ENCODE measurements at places on chromosomes 3 and 15. TPM values are rescaled to one million over a fixed set of nuclear protein-coding genes. Genes with fewer than 3 reads are reported as not detected.

DNA sequence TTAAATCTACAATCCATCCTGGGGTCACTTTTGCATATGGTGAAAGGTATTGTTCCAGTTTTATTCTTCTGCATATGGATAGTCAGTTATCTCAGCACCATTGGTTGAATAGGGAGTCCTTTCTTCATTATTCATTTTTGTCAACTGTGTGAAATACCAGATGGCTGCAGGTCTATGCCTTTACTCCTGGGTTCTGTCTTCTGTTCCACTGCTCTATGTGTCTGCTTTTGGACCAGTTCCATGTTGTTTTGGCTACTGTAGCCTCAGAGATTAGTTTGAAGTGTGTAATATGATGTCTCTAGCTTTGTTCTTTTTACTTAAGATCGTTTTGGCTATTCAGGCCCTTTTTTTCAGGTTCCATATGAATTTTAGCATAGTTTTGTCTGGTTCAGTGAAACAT is 795.8 kb downstream of the OTOL1 start:
- no peaks in the 10 kb centered on the region for H3K36me3 ChIP-seq
- no peak for DNase-seq
- no peak overlapping the region for H3K4me3 ChIP-seq
- no peaks in the 10 kb centered on the region for H3K27me3 ChIP-seq
- H3K4me1 ChIP-seq: peaks cover 40% of the 10 kb centered on the region
- H3K27ac ChIP-seq: no peak overlapping the region

GRCh38 chr3:183116025-183116614 is 16.8 kb upstream of the MCCC1 start:
- peak overlapping the region; percentile 67 for H3K4me3 ChIP-seq
- H3K36me3 ChIP-seq: no peaks in the 10 kb centered on the region

DNA sequence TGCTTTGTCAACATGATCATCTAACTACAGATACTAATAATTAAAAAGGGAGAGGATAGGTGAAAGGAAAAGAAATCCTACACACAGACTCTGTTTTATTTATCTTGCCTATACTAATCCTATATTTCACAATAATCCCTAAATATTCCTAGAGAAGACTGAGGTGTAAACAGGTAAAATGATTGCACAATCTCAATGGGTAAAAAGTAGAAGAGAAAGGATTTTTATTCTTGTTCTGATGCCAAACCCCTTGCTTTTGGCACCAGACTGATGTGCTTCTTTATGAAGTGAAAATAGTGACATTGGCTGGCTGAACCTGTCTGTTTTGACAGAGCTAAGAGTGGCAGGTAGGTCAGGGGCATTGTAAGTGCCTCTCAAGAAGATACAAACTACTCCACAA is 101.9 kb upstream of the ZPLD1 start:
- peaks cover 27% of the 10 kb centered on the region for H3K4me1 ChIP-seq
- no peak overlapping the region for H3K27ac ChIP-seq
- no peaks in the 10 kb centered on the region for H3K27me3 ChIP-seq

GRCh38 chr15:80180986-80181385 is 28.2 kb downstream of the FAH start:
- H3K4me1 ChIP-seq: peaks cover 13% of the 10 kb centered on the region
- no peak overlapping the region for H3K27ac ChIP-seq
- no peak for DNase-seq
- H3K27me3 ChIP-seq: no peaks in the 10 kb centered on the region

- no peaks in the 10 kb centered on the region for H3K36me3 ChIP-seq
- DNase-seq: peak; percentile 64
- peaks cover 24% of the 10 kb centered on the region for H3K4me1 ChIP-seq
- H3K27me3 ChIP-seq: no peaks in the 10 kb centered on the region
- H3K4me3 ChIP-seq: no peak overlapping the region
- no peak overlapping the region for H3K27ac ChIP-seq
Measured at GRCh38 chr3:132554437-132554836, 42.6 kb upstream of the ACKR4 start.

DNA sequence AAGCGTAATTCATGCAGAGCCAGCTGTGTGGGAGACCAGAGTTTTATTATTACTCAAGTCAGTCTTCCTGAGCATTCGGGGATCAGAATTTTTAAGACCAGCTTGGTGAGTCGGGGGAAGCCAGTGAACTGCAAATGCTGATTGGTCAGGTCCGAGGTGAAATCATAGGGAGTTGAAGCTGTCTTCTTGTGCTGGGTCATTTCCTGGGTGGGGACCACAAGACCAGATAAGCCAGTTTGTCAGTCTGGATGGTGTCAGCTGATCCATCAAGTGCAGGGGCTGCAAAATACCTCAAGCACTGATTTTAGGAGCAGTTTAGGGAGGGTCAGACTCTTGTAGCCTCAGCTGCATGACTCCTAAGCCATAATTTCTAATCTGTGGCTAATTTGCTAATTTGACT is 228.1 kb upstream of the ATP10A start:
- DNase-seq: peak; percentile 33
- peaks cover 31% of the 10 kb centered on the region for H3K4me1 ChIP-seq
- H3K27ac ChIP-seq: no peak overlapping the region
- no peaks in the 10 kb centered on the region for H3K36me3 ChIP-seq
- no peak overlapping the region for H3K4me3 ChIP-seq

- no peak overlapping the region for H3K4me3 ChIP-seq
- no peak for DNase-seq
- H3K27ac ChIP-seq: no peak overlapping the region
Measured at GRCh38 chr3:156522673-156523072, 32.2 kb downstream of the SSR3 start.

DNA sequence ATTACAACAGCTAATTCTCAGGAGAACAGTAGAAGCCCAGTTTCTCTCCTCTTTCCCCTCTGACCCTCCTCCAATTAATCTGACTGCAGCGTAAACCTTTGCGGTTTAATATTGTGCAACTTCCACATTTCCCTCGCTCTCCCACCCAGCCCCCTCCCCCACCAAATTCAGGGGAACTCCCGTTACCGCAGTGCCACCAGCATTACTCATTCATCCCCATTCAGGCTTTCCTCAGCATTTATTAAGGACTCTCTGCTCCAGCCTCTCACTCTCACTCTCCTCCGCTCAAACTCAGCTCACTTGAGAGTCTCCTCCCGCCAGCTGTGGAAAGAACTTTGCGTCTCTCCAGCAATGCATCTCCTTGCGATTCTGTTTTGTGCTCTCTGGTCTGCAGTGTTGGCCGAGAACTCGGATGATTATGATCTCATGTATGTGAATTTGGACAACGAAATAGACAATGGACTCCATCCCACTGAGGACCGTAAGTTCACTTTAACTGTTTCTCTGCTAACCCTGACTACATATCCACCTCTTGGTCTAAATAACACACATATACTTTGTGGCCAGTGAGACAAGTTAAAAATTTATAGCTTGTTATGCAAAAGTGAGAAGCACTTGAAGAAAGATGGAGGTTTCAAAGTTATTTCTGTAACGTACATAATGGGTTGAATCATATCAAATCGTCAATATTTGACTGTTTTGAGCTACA is at the start of gene PTX3:
Gene PTX3 (plus strand): TSS at position 268 of the 709 bp plus-strand sequence. CDS start 84 bp downstream, at position 352.
- peak within 1 kb of the TSS; percentile 82 for H3K4me3 ChIP-seq
- peaks cover 16% of the 10 kb centered on the region for H3K4me1 ChIP-seq
- H3K27ac ChIP-seq: peak within 1 kb of the TSS; percentile 68
- 0 out of 2 replicates have a peak, but pooled peaks cover 3% of the 10 kb centered on the region for H3K36me3 ChIP-seq
- DNase-seq: peak; percentile 90

DNA sequence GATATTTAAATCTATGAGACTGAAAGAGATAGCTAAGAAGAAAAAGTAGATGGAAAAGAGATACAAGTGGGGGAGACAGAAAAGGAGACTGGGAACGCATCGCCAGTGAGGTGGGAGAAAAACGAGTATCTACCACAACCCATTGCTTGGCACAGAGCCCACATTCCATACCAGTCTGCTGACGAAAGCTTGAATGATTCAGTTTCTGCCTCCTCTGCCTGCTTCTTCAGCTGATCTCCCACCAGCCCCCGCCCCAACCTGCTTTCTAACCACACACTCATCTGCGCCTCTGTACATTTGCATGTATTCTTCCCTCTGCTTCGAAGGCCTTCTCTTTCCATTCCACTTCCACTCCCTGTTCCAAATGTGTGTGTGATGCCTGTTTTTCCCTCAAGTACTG is 188.1 kb downstream of the USP13 start:
- peaks cover 5% of the 10 kb centered on the region for H3K4me1 ChIP-seq
- no peak overlapping the region for H3K27ac ChIP-seq
- H3K36me3 ChIP-seq: no peaks in the 10 kb centered on the region
- no peak overlapping the region for H3K4me3 ChIP-seq
- no peaks in the 10 kb centered on the region for H3K27me3 ChIP-seq

- H3K36me3 ChIP-seq: no peaks in the 10 kb centered on the region
- no peak overlapping the region for H3K4me3 ChIP-seq
- H3K27ac ChIP-seq: peak overlapping the region; percentile 96
- peaks cover 34% of the 10 kb centered on the region for H3K4me1 ChIP-seq
Measured at GRCh38 chr15:36334059-36334458, 245.4 kb upstream of the CDIN1 start.

- H3K27me3 ChIP-seq: peaks cover 68% of the 10 kb centered on the region
- H3K36me3 ChIP-seq: no peaks in the 10 kb centered on the region
- DNase-seq: no peak
Measured at GRCh38 chr3:137768361-137769321, 4.5 kb downstream of the SOX14 start.

DNA sequence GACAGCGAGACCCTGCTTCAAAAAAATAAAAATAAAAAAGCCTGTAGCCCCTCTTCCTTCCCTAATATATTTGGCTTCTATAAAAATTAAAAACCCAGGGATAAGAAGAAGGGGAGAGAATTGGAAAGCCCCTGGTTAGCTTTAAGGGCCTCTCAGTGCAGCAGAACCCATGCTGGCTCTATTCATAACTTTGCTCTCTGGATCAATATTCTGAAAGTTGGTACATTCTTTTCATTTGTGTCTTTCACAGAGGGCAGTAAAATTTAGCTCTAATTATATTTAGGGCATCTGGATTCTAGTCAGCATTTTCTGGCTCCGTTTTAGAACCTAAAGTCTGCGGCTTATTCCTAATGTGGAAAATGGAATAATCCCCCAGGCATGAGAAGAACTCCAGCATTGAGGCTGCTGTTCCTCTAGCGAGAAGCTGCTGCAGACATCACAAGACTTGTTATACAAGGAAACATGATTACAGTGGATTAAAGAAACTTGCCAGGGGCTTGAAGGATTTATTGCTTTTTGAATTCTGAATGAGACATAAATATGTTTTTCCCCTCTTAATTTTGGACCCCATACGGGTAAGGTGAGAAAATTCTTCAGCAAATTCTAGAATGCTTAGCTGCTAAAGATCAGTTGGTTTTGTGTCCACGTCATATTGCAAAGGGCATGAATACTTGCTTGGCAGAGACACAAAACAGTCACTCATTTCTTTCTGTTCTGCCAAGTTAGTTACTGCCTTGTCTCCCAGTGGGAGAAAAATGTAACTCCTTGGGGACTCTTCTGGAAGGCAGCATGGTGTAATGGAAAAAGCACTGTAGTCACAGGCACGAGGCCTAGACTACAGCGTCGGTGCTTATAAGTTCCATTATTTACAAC is 177.7 kb downstream of the VGLL4 start:
- no peak overlapping the region for H3K4me3 ChIP-seq
- no peak overlapping the region for H3K27ac ChIP-seq
- no peaks in the 10 kb centered on the region for H3K27me3 ChIP-seq
- DNase-seq: no peak
- H3K4me1 ChIP-seq: no peaks in the 10 kb centered on the region

DNA sequence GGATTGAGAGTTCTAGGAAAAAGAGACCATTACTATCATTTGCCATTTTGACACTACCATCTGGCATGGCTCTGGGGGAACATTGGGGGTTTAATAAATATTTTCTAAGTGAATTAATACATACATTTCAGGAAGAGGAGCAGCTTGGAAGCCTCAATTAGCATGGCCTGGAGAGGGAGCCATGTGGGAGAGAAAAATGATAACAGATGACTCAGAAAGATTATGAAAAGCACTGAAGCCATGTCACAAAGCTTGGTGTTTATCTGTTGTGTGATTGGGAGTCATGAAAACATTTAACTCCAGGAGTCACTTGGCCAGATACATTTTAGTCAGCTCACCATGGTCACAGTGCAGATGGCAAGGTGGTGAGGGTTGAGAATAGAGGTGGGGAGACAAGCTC is 121.0 kb downstream of the SSR3 start:
- H3K36me3 ChIP-seq: no peaks in the 10 kb centered on the region
- H3K27ac ChIP-seq: no peak overlapping the region
- DNase-seq: no peak
- H3K4me3 ChIP-seq: no peak overlapping the region
- H3K27me3 ChIP-seq: peaks cover 30% of the 10 kb centered on the region

DNA sequence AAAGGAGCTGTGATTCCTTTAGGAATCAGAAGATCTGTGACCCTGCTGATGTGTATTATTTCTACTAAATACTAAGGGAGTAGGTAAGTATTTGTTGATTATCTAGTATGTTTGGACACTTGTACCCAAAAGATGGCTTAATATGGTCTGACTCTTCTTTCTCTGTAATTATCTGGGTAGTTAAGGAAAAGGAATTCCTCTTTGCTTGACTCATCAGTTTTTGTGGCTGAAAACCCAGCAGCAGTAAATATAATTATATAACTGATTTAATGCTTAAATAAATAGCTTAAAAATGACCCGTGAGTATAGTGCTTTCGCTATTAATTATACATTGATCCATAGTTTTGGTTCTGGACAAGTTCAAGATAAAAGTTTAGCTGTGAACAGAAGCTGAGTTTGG is 155.8 kb downstream of the LRTM1 start:
- H3K4me1 ChIP-seq: no peaks in the 10 kb centered on the region
- no peaks in the 10 kb centered on the region for H3K36me3 ChIP-seq
- no peak for DNase-seq

GRCh38 chr3:37898424-37898823 is 36.7 kb downstream of the CTDSPL start:
- H3K36me3 ChIP-seq: no peaks in the 10 kb centered on the region
- DNase-seq: no peak
- no peak overlapping the region for H3K4me3 ChIP-seq

DNA sequence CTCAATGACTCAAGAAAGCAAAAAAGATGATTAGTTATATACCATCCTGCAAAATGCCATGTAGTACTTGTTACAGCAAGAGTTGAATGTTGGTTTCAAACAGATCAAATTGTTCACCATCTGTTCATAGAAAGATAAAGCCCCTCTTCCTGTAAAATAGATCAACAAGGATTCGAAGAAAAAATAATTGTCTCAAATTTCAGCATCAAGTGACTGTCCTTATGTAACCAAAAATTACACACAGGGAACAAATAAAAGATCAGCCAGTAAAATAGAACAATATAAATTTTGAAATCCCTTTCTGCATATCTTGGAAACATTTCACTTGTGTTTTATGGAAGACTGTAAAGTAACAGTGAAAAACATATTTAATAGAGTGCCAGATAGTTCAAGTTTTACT is 165.1 kb upstream of the STAC start:
- DNase-seq: no peak
- no peak overlapping the region for H3K27ac ChIP-seq
- no peak overlapping the region for H3K4me3 ChIP-seq
- H3K27me3 ChIP-seq: no peaks in the 10 kb centered on the region
- peaks cover 11% of the 10 kb centered on the region for H3K4me1 ChIP-seq

The IL16 gene
- not detected for total RNA-seq

The AADACL2 gene
- not detected for total RNA-seq

The SNUPN gene
- total RNA-seq: 13.5 TPM

The COLQ gene
- total RNA-seq: 1.5 TPM

The GOLGA8Q gene
- not detected for total RNA-seq

The VEPH1 gene
- 11.5 TPM for total RNA-seq
